GM12878 (cell line): ENCODE measurements at places on chromosomes 12 and 14. TPM values are rescaled to one million over a fixed set of nuclear protein-coding genes. Genes with fewer than 3 reads are reported as not detected.

Gene ADAMTS20
- not detected in 2 replicates for total RNA-seq

GRCh38 chr14:50666772-50667683 lies 1.1 kb downstream of the SAV1 start:
- no peak for DNase-seq
- H3K4me3 ChIP-seq, result peak overlapping the region; percentile 90
- no peaks in the 10 kb centered on the region for H3K4me1 ChIP-seq
- no peaks in the 10 kb centered on the region for H3K27me3 ChIP-seq
- H3K27ac ChIP-seq, result peak overlapping the region; percentile 30

DNA sequence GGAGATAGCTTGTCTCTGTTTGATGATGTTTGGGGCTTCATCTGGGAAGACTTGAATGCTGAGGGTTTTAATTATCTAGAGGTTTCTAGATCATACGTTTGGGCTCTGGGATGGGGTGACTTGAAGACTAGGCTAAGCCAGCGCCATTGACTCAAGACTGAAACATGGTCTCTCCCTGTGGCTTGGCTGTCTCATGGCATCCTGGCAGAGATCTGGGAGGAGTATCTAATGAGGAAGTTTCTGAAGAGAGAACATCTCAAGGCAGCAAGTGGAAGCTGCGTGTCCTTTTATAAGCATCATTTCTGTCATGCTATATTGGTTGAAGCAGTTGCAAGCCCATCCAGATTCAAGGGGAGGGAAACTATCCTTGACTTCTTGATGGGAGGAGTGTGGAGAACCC lies 104.8 kb downstream of the UNC79 start:
- H3K27me3 ChIP-seq, result no peaks in the 10 kb centered on the region
- no peak for DNase-seq
- no peak overlapping the region for H3K27ac ChIP-seq
- H3K4me1 ChIP-seq, result peaks cover 6% of the 10 kb centered on the region

Gene DNAI7
- total RNA-seq, result not detected in 2 replicates

Gene TOMM20L
- not detected in 2 replicates for total RNA-seq

Gene GNS
- 20.8 and 21.4 TPM in 2 replicates for total RNA-seq

GRCh38 chr12:97542666-97543280 lies 80.2 kb downstream of the RMST start:
- no peaks in the 10 kb centered on the region for H3K36me3 ChIP-seq
- no peak for DNase-seq
- no peaks in the 10 kb centered on the region for H3K27me3 ChIP-seq
- H3K4me3 ChIP-seq, result no peak overlapping the region
- no peaks in the 10 kb centered on the region for H3K4me1 ChIP-seq

Gene DHH
- total RNA-seq, result not detected in 2 replicates

DNA sequence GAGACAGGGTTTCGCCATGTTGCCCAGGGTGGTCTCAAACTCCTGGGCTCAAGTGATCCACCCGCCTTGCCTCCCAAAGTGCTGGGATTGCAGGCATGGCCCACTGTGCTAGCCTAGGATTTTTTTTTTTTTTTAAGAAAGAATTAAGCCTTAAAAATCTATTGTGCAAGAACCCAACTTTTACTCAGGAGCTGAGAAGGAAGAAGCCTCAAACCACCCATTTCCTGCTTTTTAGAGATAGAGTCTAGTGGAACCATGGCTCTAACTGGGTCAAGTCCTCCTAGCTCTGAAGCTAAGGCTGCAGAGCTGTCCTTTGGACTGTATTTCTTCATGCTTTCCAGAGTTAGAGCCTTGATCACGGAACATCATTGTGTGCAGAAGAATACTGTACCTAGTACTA lies 1.3 kb upstream of the TSFM start:
- no peak overlapping the region for H3K4me3 ChIP-seq
- H3K27ac ChIP-seq, result no peak overlapping the region
- H3K27me3 ChIP-seq, result no peaks in the 10 kb centered on the region
- DNase-seq, result no peak
- H3K4me1 ChIP-seq, result peaks cover 8% of the 10 kb centered on the region; the same call in 1 of the 2 replicates

GRCh38 chr14:43778570-43778936 lies 728.5 kb downstream of the FSCB start:
- no peak overlapping the region for H3K27ac ChIP-seq
- H3K4me1 ChIP-seq, result no peaks in the 10 kb centered on the region
- H3K27me3 ChIP-seq, result no peaks in the 10 kb centered on the region
- no peaks in the 10 kb centered on the region for H3K36me3 ChIP-seq
- DNase-seq, result no peak

GRCh38 chr14:64707661-64708060 lies 3.4 kb downstream of the PLEKHG3 start:
- no peak overlapping the region for H3K4me3 ChIP-seq
- no peak overlapping the region for H3K27ac ChIP-seq

Gene TAS2R31
- total RNA-seq, result 2.7 and 2.9 TPM in 2 replicates

DNA sequence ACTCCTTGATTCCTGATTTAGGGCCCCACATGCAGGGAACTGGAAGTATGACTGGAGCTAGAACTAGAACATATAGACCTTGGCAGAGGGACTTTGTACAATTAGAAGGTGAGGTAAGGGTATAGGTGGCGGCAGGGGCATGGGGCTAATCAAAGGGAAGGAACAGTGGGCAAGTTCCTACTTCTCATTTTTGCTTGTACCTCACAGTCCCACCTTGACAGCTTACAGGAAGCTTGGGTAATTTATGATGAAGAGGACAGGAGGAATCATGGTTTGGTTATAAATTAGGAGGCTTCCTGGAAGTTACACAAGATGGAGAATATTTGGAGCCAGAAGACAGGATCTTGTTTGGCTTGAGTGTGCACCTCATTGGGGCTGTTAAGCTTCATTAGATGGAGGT lies 33.4 kb downstream of the SUSD6 start:
- H3K36me3 ChIP-seq, result peaks cover 1% of the 10 kb centered on the region; the same call in 1 of the 2 replicates
- DNase-seq, result no peak
- H3K4me1 ChIP-seq, result peaks cover 48% of the 10 kb centered on the region
- H3K27ac ChIP-seq, result peak overlapping the region; percentile 45; the same call in 1 of the 2 replicates

GRCh38 chr12:91133871-91134270 lies 22.6 kb upstream of the LUM start:
- H3K4me1 ChIP-seq, result no peaks in the 10 kb centered on the region
- H3K36me3 ChIP-seq, result no peaks in the 10 kb centered on the region
- no peaks in the 10 kb centered on the region for H3K27me3 ChIP-seq
- DNase-seq, result no peak

Gene RNASE3
- not detected in 2 replicates for total RNA-seq

Gene SLC7A7
- total RNA-seq, result 44.7 and 50.8 TPM in 2 replicates

DNA sequence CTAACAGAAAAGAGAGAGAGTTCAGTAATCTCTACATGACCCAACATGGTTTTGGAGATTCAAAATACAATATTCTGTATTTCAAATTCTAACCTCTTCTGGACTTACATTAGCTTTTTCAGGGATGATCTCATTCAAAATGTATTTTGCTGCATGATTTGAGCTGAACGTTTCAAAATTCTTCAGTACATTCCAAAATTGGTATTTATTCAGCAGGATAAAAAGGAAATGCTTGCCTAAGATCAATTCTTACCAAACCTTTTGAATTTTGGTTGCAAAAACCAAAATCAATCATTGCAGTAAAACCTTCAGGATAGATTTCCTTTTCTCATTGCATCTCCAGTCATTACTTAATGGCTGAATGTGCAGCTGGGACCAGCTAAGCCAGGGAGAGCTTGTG lies 1761.3 kb upstream of the SEL1L start:
- no peak overlapping the region for H3K4me3 ChIP-seq
- H3K27me3 ChIP-seq, result no peaks in the 10 kb centered on the region
- no peaks in the 10 kb centered on the region for H3K36me3 ChIP-seq
- H3K4me1 ChIP-seq, result no peaks in the 10 kb centered on the region

DNA sequence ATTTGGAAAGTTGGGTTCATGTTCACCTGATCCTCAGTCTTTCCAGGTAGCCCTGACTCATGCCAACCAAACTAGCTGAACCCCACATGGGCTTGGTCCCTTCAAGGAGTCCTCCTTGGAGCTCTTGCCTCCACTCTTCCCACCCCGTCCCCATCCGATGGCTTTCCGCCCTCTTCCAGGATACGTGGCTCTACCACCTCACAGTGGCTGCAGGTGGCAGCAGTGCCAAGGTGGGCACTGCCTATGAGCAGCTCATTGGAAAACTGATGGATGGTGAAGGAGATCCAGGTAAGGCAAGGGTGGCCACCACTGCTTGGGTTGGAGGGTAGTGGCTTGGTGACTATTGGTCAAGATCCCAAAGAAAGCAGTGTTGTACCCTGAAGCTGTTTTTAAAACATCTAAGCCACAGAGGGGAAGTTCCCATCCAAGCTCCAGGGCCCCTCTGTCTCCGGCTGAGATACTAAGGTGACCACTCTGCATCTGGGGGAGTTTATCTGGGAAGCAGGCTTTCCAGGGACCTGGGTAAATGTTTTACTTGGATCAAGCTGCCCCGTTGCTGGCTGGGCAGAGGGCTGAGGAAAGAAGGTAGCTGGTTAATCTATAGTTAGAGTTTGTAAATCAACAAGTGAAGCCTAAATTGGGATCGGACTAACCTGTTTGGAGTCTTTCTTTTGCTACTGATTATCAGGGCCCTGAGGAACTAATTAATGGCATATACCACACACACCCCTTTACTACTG lies 23.7 kb downstream of the PIGH start:
- H3K27ac ChIP-seq, result no peak overlapping the region
- H3K4me3 ChIP-seq, result no peak overlapping the region
- DNase-seq, result no peak
- H3K36me3 ChIP-seq, result no peaks in the 10 kb centered on the region
- no peaks in the 10 kb centered on the region for H3K4me1 ChIP-seq

DNA sequence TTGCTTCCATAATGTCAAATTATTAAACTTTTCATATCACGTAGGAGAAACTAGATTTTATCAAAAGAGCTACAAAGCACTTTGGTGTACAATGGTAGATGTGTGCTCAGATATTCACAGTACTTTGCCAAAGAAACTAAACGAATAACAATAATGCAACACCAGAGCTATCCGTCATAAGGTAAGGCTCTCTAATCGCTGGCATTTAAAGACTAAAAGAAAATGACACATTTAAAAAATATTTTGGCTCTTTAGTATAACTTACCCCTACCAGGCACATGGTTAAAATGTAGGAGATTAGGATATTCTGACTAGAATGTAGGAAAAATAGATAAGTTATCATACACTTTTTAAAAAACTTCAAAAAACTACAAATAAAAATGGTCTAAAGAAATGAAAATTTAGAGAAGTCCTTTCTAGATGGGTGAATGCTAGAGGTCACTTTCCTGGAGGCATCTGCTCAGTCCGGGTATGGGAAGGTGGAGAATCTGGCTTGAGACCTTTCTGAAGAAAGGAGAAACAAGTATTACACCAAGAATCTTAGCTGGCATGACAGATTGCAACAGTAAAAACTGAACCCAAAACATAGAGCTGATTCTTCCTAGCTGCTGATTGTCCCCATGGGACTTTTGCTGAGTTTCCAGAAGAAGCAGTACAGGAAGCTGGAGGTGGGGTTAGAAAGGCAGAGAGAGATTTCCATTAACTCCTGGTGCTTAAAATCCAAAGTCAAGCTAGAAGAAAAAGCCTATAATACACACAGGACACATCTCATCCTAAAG lies 67.9 kb downstream of the FAR2 start:
- no peak overlapping the region for H3K27ac ChIP-seq
- H3K36me3 ChIP-seq, result no peaks in the 10 kb centered on the region
- no peak for DNase-seq
- H3K27me3 ChIP-seq, result no peaks in the 10 kb centered on the region; the same call in 1 of the 2 replicates

Gene KRT74
- not detected in 2 replicates for total RNA-seq

DNA sequence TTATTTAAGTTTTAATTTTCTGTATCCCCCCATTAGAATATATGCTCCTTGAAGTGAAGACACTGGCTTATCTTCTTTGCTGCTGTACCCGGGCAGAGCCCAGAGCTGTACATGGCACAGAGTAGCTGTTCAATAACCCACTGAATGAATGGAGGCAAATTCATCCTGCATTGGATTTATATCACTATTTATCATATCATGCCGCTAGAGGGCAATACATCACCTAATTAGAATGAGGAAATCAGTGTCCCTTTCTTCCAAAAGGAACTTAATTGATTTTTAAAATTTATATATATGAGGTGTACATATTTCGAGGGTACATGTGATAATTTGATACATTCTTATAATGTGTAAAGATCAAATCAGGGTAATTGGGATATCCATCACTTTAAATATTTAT lies 89.2 kb upstream of the TMEM260 start:
- H3K36me3 ChIP-seq, result no peaks in the 10 kb centered on the region
- no peaks in the 10 kb centered on the region for H3K4me1 ChIP-seq
- H3K27ac ChIP-seq, result no peak overlapping the region

Gene LTBP2
- 0.10 and 0.16 TPM in 2 replicates for total RNA-seq

DNA sequence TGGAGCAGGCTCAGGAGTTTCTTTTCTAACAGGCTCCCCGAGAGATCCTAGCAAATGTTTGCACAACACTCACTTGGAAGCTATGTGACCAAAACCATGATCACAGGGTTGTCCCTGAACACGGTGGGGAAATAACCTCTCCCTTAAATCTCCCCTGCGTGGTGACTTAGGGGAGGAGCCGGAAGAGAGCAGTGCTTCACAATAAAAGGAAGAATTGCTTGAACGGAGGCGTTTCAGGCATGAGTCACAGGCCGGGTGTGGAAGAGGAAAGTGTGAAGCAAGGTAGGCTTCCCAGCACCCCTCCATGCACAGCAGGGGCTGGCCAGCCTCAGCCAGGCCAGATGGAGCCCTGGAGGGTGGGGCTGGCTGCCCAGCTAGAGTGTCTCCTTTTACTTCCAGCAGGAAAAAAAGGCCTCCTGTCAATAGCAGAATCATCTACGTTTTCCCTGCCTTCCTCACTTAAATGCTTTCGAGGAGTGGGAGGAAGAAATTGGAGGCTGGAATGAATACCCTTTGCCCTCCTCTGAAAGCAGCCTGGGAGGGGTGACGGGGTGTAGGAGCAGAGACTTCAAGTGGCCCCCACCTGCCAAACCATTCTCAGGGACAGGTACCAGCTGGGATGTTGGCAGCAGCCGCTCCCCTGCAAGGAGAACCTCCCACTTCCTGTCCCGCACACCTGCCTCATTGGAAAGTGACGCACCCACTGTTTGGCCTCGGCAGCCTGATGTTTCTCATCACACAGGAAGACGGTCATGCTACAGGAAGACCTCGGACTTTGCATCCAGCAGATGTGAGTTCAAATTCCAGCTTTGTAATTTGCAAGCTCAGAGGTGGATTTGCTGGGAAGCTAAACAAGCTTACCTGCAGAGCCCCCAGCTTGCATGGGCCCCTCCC lies 30.1 kb upstream of the PPP2R5C start:
- peak; percentile 48 for DNase-seq
- H3K27me3 ChIP-seq, result no peaks in the 10 kb centered on the region
- peak overlapping the region; percentile 33 for H3K27ac ChIP-seq
- H3K4me1 ChIP-seq, result peaks cover 13% of the 10 kb centered on the region
- no peak overlapping the region for H3K4me3 ChIP-seq

Gene CCDC60
- not detected in 2 replicates for total RNA-seq

Gene CCDC197
- total RNA-seq, result not detected in 2 replicates
